ENCODE measurements at places on chromosomes 2 and 18. TPM values are rescaled to one million over a fixed set of nuclear protein-coding genes. Genes with fewer than 3 reads are reported as not detected.

The NCK2 gene
- total RNA-seq: 57.0 TPM

The GALNT14 gene
- 11.4 TPM for total RNA-seq

The SLC11A1 gene
- total RNA-seq: 20.6 TPM

The FEV gene
- total RNA-seq: 1.3 TPM

The FBXO41 gene
- 57.3 TPM for total RNA-seq

The SERPINB13 gene
- not detected for total RNA-seq

The MIB1 gene
- 61.1 TPM for total RNA-seq

The HAAO gene
- total RNA-seq: 3.5 TPM

The GREB1L gene
- total RNA-seq: 13.8 TPM

The ABHD1 gene
- total RNA-seq: 4.4 TPM

The ST3GAL5 gene
- 89.4 TPM for total RNA-seq

The PLGLB2 gene
- 9.9 TPM for total RNA-seq

The CAVIN2 gene
- 14.6 TPM for total RNA-seq

The STARD6 gene
- total RNA-seq: 1.4 TPM

The CDCA7 gene
- total RNA-seq: 2.3 TPM

The OTOS gene
- 3.4 TPM for total RNA-seq

The ANKRD36 gene
- total RNA-seq: 125 TPM

The STPG4 gene
- 1.2 TPM for total RNA-seq

The UCN gene
- total RNA-seq: 7.9 TPM

The ALPI gene
- not detected for total RNA-seq

The ALKAL2 gene
- 1.7 TPM for total RNA-seq

The SERPINB3 gene
- not detected for total RNA-seq

The RFX8 gene
- 3.0 TPM for total RNA-seq

The TTLL4 gene
- 27.6 TPM for total RNA-seq

The CYP1B1 gene
- total RNA-seq: 10.4 TPM

The TEKT4 gene
- not detected for total RNA-seq

The CGREF1 gene
- total RNA-seq: 29.3 TPM

The ADD2 gene
- total RNA-seq: 219 TPM

The FBLN7 gene
- 19.2 TPM for total RNA-seq

The TRIM43 gene
- total RNA-seq: not detected

The TACR1 gene
- total RNA-seq: 4.3 TPM

The TMEM178A gene
- total RNA-seq: 84.1 TPM

The DPY30 gene
- 67.1 TPM for total RNA-seq

The PDCD1 gene
- not detected for total RNA-seq

The CCDC102B gene
- total RNA-seq: 20.0 TPM

The ASXL3 gene
- total RNA-seq: 36.2 TPM
